Peyer's patch (tissue), 4 donors: ENCODE measurements at places on chromosomes 2 and 18.
A peak's percentile ranks its signal among the peaks of the same experiment; 100 is the strongest.

GRCh38 chr18:58309610-58310239 lies 265.7 kb downstream of the NEDD4L start:
- peaks cover 35% of the 10 kb centered on the region for H3K4me1 ChIP-seq
- H3K27ac ChIP-seq, result peak overlapping the region; percentile 86
- no peaks in the 10 kb centered on the region for H3K36me3 ChIP-seq
- no peak overlapping the region for H3K4me3 ChIP-seq

DNA sequence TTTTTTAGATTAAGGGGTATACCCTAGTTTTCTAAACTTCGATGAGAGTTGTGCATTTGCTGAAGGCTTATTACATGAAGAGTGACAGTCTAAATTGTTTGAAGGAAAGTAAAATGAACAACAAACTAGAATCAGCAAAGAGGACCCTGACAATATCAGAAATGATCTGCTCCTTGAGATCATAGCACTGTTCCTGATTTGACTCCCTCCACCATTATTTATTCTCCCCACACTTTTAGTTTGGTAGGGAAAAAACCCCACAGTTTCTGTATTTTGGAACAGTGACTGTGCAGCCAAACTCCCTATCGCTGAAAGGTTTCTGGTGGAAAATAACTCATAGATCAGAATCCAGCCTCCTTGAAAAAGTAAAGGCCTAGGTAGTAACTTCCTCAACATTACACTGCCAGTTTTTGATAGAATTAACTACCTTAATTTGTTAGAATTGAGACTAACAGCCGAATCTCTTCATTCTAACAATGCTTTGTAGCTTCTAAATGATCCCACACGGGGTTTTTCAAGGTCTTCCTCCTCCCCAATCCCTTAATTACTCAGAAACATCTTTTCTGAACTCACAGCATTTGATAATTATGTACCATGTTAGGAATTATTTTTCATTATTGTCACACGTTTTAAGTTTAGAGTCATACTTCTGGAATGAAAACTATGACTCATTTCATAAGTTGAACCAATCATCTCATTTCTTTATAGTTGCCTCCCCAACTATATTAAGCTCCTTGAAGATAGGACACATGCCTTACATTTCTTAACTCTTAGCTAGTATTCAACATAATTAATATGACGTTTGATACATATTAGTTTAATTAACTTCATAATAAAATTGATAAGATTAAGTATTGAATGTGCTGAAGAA lies 2.9 kb downstream of the MYL12A start:
- H3K4me1 ChIP-seq, result peaks cover 2% of the 10 kb centered on the region
- no peak overlapping the region for H3K4me3 ChIP-seq

DNA sequence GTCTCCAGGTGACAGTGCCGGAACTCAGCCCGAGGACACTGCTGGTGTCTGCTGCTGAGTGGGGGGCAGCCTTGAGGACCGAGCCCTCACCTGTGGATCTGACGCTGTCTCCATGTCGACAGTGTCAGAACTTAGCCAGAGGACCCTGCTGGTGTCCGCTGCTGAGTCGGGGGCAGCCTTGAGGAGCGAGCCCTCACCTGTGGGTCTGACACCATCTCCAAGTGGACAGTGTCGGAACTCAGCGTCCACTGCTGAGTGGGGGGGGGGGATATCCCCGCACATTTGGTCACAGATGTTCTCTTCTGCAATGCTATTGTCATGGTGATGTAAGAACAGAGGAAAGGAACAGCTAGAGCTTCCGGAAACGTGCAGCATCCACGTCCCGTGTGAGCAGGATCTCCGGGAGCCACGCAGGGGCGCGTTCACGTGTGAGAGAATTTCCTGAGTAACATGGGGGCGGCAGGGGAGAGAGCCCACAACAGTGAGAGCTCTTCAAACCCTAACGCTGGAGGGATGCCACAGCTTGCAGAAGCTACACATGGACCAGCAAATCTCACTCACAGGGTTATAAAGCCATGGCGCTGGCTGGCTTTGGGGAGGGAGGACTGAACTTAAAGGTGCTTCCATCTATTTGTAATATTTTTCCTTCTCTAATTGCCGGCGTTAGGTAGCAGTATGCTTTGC lies 250.7 kb upstream of the SALL3 start:
- no peaks in the 10 kb centered on the region for H3K36me3 ChIP-seq
- DNase-seq, result no peak
- H3K4me3 ChIP-seq, result no peak overlapping the region
- no peaks in the 10 kb centered on the region for H3K27me3 ChIP-seq

- no peaks in the 10 kb centered on the region for H3K4me1 ChIP-seq
- no peak overlapping the region for H3K27ac ChIP-seq
- H3K4me3 ChIP-seq, result no peak overlapping the region
- H3K36me3 ChIP-seq, result no peaks in the 10 kb centered on the region
These were observed 9.0 kb upstream of the HAAO start for GRCh38 chr2:42801381-42801780.

DNA sequence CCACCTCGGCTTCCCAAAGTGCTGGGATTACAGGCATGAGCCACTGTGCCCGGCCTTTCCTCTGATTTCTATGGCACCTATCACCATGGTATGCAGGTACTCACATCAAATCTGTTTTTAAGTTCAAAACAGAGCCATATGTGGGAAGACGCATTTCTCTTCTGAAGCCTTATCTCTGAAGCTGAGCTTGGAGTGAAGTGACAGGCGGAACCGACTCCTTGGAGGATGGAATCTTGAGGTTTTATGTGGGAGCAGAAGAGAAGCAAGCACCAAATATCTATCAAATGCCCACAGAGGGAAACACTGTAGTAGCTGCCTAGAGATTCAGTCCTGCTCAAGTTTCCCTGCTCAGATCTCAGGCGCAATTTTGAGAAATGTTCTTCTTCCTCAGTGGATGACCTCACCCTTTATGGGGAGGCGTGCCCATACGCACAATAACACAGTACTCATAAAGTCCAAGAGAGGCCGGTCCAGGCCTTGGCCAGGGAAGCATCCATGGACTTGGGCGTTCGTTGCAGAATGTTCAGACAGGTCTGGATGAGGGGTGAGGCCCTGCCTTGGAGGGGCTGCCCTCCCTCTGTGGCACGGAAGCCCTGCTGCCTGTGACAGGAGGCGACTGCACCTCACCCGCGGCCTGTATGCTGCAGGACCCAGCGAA lies 67.9 kb downstream of the HNRNPLL start:
- no peaks in the 10 kb centered on the region for H3K36me3 ChIP-seq
- DNase-seq, result peak; percentile 64
- H3K27me3 ChIP-seq, result no peaks in the 10 kb centered on the region
- no peak overlapping the region for H3K27ac ChIP-seq
- H3K4me3 ChIP-seq, result no peak overlapping the region

- H3K27ac ChIP-seq, result peak overlapping the region; percentile 96
- no peaks in the 10 kb centered on the region for H3K36me3 ChIP-seq
- peak overlapping the region; percentile 85 for H3K4me3 ChIP-seq
- no peaks in the 10 kb centered on the region for H3K27me3 ChIP-seq
These were observed 573 bp downstream of the KDSR start for GRCh38 chr18:63366213-63367052.

DNA sequence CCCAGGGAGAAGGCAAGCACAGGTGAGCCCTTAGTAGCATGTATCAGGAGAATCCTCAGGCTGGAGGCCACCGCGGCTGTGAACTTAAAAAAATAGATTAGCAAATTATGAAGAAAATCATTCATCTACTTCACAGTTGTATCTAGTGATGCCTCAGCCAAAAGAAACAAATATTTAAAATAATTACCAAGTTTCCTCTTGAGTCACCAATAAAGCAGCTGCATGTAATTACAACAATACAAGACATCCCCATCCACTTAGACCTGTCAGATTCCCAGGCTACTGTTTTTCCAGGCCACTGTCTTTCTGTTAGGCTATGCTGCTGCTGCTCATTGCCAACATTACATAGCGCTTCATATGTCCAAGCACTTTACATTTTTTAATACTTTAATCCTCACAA lies 54.6 kb upstream of the PHLPP1 start:
- H3K4me3 ChIP-seq, result no peak overlapping the region
- no peaks in the 10 kb centered on the region for H3K27me3 ChIP-seq
- no peak overlapping the region for H3K27ac ChIP-seq
- no peaks in the 10 kb centered on the region for H3K36me3 ChIP-seq
- DNase-seq, result no peak

DNA sequence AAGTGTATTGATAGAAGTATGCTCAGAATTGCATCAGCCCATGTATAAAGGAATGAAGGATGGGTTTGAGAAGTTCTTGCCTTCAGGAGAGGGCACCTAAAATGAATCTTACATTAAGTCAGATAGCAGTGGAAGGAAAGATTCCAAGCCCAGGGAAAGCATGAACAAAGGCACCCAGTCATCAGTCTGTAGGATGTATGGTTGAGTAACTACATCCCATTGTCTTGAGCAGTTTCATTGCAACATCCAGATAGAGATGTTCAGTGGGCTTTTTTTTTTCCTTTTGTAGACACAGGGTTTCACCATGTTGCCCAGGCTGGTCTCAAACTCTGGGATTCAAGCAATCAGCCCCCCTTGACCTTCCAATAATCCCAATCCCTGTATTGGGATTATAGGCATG lies 80.7 kb downstream of the ARHGAP28 start:
- no peak overlapping the region for H3K27ac ChIP-seq
- H3K4me1 ChIP-seq, result no peaks in the 10 kb centered on the region
- no peak overlapping the region for H3K4me3 ChIP-seq
- no peaks in the 10 kb centered on the region for H3K36me3 ChIP-seq

- peak overlapping the region; percentile 98 for H3K27ac ChIP-seq
- H3K36me3 ChIP-seq, result no peaks in the 10 kb centered on the region
- peak overlapping the region; percentile 94 for H3K4me3 ChIP-seq
- no peaks in the 10 kb centered on the region for H3K4me1 ChIP-seq
- no peaks in the 10 kb centered on the region for H3K27me3 ChIP-seq
These were observed 752 bp downstream of the MGAT4A start for GRCh38 chr2:98730053-98730706.

GRCh38 chr2:159035790-159036411 lies 67.5 kb downstream of the TANC1 start:
- H3K36me3 ChIP-seq, result no peaks in the 10 kb centered on the region
- H3K27ac ChIP-seq, result no peak overlapping the region
- H3K27me3 ChIP-seq, result no peaks in the 10 kb centered on the region
- no peak overlapping the region for H3K4me3 ChIP-seq
- no peaks in the 10 kb centered on the region for H3K4me1 ChIP-seq

DNA sequence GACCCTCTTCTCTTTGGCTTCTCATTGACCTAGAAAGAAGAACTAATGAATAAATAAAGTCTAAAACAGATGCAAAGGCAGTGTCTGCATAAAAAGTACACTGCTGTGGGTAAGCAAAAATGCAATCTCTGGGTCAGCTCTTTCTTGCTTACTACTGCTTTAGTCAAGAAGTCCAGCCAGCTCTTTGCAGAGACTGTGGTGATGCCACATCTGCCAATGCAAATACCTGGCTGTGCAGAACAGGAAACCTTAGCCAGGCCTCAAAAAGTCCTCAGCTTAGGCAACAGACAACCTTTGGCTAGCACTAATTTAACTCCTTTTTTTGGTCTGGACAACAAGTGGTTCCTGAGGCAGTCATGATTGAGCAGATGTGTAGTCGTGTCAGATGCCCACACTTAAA lies 73.6 kb upstream of the RND3 start:
- no peaks in the 10 kb centered on the region for H3K4me1 ChIP-seq
- no peak overlapping the region for H3K4me3 ChIP-seq
- no peak for DNase-seq
- no peaks in the 10 kb centered on the region for H3K36me3 ChIP-seq

DNA sequence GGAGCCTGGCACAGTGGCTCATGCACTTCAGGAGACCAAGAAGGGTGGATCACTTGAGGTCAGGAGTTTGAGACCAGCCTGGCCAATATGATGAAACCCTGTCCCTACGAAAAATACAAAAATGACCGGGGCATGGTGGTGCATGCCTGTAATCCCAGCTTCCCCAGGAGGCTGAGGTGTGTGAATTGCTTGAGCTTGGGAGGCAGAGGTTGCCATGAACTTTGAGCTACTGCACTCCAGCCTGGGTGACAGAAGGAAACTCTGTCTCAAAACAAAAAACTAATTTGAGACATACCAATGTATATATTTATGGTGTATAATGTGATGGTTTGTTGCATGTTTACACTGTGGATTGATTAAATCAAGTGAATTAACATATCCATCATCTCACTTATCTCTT lies 21.8 kb upstream of the ZNF512 start:
- DNase-seq, result no peak
- no peaks in the 10 kb centered on the region for H3K27me3 ChIP-seq
- H3K4me3 ChIP-seq, result no peak overlapping the region
- no peaks in the 10 kb centered on the region for H3K4me1 ChIP-seq
- no peaks in the 10 kb centered on the region for H3K36me3 ChIP-seq

DNA sequence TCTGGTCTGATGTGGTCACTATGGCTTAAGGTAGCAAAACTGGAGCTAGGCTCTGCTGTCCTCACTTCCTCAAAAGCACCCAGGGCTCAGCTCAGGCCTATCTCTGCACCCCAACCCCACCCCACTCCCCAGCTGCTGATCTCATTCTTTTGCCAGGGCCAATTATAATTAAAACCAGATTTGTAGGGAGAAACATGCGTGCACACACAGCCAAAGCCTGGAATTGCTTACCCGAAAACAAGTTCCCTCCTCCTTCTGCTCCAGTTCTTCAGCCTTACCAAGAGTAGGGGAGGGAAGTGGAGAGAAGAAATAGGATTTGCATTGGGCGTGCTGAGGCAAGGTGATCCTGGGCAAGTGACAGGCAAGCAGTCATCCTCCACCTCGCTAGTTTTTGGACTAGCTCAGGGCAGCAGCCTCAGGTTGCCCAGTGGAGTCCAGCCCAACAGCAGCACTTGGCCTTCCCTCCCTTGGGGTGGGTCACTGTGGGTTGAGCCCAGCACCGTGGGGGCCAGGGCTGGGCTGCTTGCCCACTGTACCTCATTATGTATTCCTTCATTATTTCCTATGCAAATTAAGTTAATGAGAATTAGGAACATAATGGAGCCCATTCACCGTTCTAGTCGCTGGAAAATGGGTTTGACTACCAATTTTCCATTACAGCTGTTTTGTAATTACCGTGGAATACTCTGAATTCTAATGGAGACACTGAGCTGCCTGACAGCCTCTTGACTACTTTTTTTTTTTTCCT lies 199.1 kb upstream of the CELF4 start:
- H3K27ac ChIP-seq, result no peak overlapping the region
- H3K36me3 ChIP-seq, result no peaks in the 10 kb centered on the region
- no peak for DNase-seq
- H3K27me3 ChIP-seq, result no peaks in the 10 kb centered on the region
- H3K4me1 ChIP-seq, result no peaks in the 10 kb centered on the region

DNA sequence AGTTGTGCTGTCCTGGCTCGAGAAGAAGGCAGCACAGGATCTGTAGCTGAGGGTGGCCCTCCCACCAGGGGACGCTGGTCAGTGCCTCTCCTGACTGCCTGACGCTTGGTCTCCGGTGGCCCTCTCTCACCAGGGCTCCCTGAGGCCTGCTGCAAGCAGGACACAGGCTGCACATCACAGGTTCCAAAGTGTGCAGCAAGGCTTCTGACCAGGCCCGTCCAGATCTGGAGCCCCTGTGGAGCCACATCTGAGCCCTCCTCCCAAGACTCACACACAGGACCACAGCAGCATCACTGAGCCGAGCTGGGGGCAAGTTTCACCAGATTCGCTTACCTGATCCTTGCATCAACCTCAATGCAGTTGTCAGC lies 12.1 kb downstream of the AMER3 start:
- H3K4me1 ChIP-seq, result no peaks in the 10 kb centered on the region
- H3K4me3 ChIP-seq, result no peak overlapping the region
- no peak for DNase-seq
- no peaks in the 10 kb centered on the region for H3K27me3 ChIP-seq

- no peaks in the 10 kb centered on the region for H3K36me3 ChIP-seq
- H3K4me3 ChIP-seq, result no peak overlapping the region
- H3K27me3 ChIP-seq, result no peaks in the 10 kb centered on the region
- no peaks in the 10 kb centered on the region for H3K4me1 ChIP-seq
These were observed 991.0 kb upstream of the CHAC2 start for GRCh38 chr2:52776571-52776970.
